ENCODE measurements at places on chromosomes 1 and 21.

GRCh38 chr21:14766241-14766640, 220.1 kb upstream of the SAMSN1 start:
- DNase-seq = no peak

DNA sequence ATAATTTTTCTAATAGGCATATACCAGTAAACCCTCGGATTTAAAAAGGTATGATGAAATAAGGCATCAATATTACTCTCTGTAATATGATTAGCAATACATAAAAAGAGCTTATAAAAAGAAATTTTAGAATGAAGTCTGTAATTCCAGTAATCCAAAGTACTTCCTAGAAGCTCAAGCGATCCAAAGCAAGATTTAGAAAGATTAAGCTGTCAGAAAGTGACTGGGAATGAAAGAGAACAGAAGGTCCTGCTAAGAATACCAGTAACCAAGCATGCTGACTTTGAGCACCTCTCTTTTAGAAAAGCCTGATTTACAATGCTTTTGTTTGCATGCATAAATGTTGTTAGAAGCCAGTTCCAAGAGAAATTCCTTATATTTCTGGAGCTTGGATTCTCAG, 125.1 kb downstream of the GIPC2 start:
- DNase-seq = no peak

- no peak for DNase-seq
Measured at GRCh38 chr1:237012788-237013383, 8.6 kb upstream of the MT1HL1 start.

GRCh38 chr21:29164323-29164942, 34.0 kb downstream of the MAP3K7CL start:
- DNase-seq = no peak

DNA sequence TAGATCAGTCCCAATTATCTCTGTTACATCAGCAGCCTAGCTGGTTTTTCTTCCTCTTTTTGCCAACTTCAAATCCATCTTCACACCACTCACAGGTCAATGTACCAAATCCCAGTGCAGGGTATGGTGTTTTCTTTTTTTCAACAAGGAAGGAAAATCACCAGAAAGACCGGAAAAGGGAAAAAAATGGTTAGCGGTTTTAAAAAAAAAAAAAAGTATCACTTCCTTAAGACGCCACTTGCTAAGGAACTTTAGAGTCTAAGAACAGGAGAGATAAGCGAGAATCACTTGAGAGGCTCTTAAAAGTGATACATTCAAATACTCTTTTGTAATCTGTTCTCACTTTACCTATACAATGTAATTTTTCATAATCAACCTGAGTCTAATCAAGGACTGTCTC, 3.1 kb upstream of the OR10J1 start:
- DNase-seq = no peak

GRCh38 chr1:232510367-232511110, 119.4 kb downstream of the SIPA1L2 start:
- no peak for DNase-seq
